GDM1 (cell line): ENCODE measurements at places on chromosomes 11 and 22.

DNA sequence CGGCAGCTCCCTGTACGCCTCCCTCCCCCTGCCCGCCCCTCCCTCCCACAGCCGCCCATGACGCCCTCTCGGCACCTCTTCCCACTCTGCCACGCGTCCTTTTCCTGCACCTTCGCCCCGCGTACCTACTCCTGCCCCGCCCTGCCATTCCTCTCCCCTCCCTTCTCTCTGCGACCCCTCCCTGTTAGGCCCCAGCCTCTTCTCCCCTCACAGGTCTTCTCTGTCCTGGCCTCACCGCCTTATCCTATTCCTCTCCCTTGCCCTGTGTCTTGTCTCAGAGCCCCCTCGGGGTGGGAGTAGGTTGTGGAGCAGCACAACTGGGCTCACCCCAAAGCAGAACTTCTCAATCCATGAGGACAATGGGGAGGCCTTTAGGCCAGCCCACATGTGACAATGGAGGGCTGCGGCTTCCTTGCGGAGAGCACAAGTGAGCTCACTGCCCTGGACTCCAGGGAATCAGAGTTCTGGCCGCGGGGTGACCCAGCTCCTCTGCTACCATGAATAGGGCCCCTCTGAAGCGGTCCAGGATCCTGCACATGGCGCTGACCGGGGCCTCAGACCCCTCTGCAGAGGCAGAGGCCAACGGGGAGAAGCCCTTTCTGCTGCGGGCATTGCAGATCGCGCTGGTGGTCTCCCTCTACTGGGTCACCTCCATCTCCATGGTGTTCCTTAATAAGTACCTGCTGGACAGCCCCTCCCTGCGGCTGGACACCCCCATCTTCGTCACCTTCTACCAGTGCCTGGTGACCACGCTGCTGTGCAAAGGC, 539 bp downstream of the SLC35C1 start:
- no peak for DNase-seq

DNA sequence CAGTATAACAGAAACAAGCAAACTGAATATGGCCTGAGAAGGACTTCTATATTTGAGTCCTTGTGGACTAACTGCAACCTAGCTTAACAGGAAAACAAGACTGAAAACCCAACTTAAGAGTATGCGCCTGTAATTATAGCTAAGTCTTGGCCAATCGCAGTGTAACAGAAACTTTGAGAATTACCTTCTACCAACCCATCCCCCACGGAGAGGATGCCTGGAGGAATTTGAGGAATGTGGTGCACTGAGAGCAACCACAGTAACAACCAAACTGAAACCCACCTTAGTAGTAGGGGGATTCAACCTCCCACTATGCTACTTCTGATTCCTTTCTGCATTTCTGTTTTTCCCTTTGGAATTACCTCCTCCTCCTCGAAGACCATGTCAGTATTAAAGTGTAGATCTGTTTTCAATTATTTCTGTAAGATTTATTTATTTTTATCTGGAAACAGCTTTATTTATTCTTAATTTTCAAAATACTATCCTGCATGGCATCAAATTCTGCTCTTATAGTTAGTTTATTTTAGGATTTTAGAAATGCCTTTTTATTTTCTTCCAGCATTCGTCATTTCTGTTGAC, 393.6 kb downstream of the KCNA4 start:
- DNase-seq = no peak

GRCh38 chr11:102853956-102854355, 10.5 kb upstream of the MMP3 start:
- no peak for DNase-seq

DNA sequence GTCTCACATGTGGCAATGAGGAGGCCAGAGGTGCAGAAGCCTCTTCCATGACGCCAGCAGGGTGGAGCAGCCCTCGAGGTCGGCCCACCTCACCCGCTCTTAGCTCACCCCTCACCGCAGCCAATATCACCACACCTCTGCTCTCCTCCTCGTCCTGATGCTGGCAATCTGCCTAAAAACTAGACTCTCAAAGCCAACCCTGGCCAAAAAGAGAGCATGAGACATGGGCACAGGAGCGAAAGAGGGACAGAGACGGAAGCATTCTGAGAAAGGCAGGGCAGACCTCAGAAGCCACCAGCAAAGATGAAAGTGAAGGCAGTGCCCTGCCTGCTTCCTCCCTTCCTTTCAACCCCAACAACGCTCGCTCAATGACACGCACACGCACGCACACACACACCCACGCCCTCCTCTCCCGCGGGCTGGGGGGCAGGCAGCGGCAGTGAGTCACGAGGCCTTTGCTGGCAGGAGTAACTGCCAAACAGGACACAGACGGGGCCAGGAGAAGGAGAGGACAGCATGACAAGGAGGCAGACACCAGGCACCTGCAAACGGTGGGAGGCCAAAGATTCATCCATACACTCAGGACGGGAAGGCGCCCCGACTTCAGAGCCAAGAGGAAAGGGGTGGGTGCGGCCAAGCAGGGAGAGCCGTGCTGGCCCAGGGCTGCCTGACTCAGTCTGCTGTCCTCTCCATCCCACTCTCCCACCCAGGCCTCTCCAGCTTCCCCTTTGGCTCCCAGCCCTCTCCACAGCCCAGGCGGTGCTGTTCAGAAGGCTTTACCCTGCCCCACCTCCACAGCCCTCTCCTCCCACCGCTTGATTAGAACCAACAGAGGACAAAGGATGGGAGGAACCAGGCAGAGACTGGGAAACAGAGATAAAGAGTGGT, 11.4 kb downstream of the IGSF9B start:
- DNase-seq = no peak

GRCh38 chr22:37220543-37220981, 8.3 kb upstream of the SSTR3 start:
- DNase-seq = no peak

DNA sequence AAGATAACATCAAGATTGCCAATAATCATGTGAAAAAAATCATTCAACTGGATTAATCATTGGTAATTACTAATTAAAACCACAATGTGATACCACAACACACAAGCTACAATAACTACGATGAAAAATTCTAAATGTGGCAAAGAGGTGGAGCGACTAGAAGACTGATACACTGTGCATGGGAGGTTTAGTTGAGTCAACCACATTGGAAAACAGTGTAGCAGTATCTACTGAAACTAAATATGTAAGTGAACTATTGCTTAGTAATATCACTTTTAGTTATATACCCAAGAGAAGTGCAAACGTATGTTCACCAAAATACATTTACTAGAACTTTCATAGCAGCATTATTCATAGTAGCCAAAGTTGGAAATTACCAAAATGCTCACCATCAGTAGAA, 359.9 kb downstream of the ETS1 start:
- no peak for DNase-seq

DNA sequence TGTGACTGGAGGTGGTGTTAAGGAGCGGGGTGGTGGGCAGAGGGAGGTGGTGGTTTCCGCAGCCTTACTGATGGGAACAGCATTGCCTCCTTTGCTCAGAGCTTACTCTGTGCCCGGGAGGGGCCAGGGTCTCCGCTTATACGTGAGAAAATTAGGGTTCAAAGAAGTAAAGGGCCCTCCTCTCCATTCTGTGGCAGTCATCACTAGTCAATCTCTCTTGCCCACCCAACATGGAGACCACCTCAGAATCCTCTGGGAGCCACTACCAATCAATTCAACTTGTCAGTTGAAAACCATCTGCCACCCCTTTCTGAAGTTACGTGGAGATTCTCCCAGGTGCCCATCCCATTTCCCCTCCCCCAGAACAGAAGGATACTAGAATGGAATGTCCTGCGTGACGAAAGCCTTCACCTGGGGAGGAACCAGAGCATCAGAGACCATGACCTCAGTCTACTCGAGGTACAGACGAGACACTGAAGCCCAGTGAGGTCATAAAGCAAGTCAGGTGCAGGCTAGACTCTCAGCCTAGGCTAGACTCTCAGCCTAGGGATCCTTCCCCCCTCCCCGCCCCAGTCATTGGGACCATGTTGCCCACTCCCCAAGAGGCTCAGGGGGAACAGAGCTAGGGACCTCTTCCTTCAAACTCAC, 2.0 kb downstream of the SELENOM start:
- DNase-seq = no peak

DNA sequence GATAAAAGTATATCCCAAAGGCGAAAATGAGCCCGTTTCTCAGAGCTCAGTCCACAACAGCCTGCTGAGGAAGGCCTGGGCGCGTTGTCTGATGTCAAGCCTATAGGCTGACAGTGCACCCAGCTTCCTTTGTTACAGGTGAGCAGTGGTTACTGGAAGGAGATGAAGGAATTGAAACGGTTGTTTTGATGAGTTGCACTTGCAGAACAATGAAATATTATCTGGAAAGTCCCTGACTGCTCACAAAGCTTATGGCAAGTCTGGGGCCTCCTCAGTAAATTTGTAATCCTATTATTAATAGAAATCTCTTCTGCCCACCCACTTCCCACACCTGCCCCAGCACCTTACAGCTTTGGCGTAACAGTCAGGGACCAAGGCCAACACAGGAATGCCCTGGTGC, 77.8 kb downstream of the C11orf91 start:
- no peak for DNase-seq

GRCh38 chr22:45226503-45227186, 14.0 kb downstream of the KIAA0930 start:
- DNase-seq = no peak
